HCT116 (cell line): ENCODE measurements at places on chromosomes 11 and 22.

DNA sequence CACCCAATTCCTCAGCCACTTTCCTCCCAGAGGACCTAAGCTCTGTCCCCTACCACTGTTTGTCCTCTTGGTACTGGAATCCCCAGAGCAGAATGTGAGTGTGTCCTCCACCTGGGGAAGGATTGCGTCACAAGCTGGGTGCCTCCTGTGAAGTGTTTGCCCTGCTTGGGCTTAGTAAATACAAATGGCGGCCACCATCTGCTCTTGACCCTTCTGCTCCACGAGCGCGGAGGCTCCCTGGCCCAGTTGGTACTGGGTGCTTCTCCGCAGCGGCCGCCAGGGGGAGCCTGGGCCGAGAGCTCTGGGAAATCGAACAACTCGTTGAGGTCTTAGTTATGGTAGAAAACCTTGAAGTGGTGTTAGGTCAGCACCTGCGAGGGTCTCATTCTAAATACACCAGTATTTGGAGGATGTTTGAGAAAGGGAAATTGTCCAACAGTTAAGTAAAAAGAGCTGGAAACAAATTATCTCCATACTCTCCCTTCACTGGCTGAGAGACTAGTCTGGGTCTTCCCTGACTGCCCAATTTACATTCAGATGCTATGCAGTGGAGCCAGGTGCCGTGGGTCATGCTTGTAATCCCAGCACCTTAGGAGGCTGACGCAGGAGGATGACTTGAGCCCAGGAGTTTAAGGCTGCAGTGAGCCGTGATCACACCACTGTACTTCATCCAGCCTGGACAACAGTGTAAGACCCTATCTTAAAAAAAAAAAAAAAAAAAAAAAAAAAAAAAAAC lies 74.6 kb upstream of the TEAD1 start:
- DNase-seq = peak; percentile 40

GRCh38 chr22:29916007-29916544 lies 33.1 kb downstream of the MTMR3 start:
- no peak for DNase-seq

- no peak for DNase-seq
Measured at GRCh38 chr11:3616721-3617460, 24.9 kb downstream of the ART5 start.

GRCh38 chr11:1913271-1914060 lies 6.0 kb upstream of the TNNT3 start:
- DNase-seq = no peak

DNA sequence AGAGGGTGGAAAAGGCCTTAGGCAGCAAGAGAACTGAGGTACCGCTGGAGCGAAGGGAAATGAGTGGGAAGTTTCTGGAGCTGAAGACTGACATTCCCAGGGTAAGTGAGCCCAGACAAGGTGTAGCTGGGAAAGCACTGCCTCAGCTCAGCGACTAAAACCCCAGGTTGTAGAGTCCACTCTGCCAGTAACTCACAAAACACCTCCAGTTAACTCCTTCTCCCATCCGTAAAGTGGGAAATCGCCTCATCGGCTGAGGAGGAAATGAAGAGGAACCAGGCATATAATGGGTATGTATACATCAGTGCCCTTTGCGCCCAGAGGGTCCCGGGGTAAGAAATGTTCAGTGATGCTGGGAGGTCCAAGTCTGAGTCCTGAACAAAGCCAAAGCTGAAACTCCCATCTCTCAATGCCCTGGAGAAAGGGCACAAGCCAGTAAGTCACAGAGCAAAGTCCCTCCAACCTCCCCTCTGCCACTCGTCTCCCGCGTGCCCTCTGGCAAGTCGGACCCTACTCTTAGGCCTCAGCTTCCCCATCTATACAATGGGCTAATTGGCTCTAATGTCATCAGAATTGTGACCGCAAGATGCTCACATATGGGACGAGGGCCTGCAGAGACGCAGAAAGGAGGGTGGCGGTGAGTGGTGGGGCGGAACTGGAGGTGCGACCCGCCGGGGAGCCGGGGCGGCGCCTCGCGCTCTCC lies 588 bp downstream of the VPS37C start:
- DNase-seq = no peak

DNA sequence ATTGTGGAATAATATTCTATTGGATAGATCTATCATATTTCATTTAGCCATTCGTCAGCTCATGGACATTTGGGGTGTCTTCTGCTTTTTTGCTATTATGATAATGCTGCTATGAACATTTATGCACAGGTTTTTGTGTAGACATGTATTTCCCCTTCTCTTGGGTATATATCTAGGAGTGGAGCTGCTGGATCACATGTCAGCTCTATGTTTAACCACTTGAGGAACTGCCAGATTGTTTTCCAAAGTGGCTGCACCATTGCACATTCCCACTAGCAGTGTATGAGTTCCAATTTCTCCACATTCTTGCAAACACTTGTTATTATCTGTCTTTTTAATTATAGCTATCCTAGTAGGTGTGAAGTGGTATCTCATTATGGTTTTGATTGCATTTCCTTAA lies 75.0 kb downstream of the C11orf65 start:
- DNase-seq = no peak

GRCh38 chr11:119704849-119705248 lies 24.2 kb downstream of the NECTIN1 start:
- no peak for DNase-seq

DNA sequence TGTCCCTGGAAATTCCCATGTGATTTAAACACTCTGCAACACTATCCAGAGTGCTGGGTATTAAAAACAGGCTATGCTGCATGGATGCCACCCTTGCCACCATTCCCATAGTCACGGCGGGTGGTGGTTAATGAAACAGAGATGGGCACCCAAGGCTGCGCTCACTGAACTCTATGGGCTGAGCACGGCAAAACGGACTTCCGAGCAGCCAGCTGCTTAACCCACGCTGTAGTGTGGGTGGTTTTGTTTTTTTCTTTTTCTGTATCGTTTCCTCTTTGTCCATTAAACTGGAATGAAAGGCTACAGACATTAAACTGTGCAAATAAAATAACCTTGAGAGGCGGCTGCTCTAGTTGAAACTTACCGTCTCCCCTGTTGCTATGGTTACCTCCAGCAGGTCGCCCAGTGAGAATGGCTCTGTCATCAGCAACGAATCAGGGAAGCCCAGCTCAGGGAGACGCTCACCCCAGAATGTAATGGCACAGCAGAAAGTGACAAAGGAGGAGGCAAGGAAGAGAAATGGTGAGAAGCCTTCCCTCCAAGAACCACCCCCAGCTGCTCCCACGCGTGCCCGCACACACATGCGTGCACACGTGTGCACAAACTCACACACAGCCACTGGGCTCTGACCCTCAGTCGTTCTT lies 102.1 kb downstream of the C11orf91 start:
- no peak for DNase-seq
